ENCODE measurements at places on chromosomes 1 and 21.

DNA sequence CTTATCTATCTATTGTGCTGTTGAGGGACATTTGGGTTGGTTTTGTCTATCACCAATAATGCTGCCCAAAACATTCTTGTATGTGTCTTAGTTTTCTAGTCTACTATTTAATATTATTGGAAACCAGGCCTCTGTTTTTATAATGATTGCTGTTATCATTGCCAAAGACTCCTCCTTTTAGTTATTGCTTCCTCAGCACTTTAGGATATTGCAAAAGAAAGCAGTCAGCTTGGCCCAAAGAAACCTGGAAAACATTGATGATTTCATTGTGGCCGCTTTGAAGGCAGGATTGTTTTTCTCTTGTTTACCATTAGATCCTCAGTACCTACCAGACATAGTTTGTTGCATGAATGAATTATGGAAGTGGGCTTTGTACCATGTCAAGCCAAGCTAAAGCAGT lies 20.6 kb upstream of the MTARC2 start:
- no peak for DNase-seq

- no peak for DNase-seq
Observed at GRCh38 chr1:64090436-64090835, 113.0 kb upstream of the UBE2U start.

GRCh38 chr1:93695411-93696005 lies 13.9 kb upstream of the BCAR3 start:
- no peak for DNase-seq

DNA sequence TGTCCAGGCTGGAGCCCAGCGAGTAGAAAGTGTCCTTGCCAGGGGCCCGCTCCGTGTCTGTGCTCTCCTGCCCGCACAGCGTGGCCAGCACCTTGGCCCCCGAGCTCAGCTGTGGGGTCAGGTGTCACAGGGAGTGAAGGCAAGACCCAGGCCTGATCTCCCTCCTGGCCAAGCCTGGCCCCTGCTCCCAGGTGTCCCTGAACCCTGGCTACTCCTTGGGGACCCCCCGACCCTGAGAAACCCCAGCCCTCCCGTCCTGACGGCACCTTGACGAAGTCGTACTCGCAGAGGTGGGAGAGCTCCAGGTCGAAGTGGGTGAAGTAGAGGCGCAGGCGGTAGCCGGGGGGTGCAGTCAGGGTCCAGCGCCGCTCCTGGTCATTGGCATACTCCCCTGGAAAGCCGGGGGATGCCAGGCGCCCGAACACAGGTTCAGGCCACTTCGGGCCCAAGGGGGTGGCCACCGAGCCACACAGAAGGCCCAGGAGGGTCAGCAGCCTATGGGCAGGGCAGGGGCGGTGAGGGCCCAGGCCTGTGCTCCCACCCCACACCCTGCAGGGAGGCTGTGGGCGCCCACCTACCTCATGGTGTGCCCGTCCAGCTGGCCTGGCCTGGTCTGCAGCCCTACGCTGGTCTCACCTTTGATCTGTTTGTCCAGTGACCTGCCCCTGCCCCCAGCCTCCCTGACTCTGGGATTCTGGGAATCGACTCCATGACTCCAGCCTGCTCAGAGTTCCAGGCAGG lies at the start of gene MASP2:
TSS of gene MASP2 (minus strand) at position 615 of the 741 bp plus-strand sequence. CDS start at position 583, 32 bp downstream.
- DNase-seq = no peak

DNA sequence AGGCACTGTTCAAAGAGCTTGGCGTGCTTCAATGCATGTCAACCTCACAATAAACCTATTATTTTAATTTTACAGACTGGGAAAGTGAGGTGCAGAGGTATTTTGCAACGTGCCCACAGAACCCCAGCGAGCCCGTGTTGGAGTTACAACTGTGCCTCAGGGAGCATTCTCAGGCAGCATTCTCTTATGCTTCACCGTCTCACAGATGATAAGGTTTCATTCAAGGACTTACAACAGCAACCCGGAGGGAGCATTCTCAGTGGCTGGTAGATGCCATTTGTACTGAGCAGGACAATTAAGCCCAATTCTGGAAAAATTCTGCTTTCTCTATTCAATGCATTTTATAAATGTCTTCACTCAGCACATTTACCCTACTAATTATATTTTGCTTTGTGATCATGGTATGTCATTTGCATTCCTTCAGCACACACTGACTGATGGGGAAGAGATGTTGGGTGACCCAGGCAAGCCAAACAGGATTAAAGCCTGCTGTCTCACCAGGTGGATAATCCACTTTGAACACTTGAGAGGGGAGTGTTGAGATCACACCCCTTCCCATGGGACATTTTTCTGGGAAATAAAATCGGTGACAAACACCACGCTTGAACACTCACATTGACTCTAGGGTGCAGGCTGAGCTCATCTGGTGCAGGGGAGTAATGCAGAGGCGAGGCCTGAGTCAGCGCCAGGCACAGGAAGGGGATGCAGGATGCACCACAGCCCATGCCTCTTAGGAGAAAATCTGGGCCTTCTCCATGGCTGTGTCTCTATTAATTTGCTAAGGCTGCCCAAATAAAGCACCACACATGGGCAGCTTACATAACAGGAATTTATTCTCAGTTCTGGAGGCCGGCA lies 113.9 kb downstream of the CLIC6 start:
- no peak for DNase-seq

DNA sequence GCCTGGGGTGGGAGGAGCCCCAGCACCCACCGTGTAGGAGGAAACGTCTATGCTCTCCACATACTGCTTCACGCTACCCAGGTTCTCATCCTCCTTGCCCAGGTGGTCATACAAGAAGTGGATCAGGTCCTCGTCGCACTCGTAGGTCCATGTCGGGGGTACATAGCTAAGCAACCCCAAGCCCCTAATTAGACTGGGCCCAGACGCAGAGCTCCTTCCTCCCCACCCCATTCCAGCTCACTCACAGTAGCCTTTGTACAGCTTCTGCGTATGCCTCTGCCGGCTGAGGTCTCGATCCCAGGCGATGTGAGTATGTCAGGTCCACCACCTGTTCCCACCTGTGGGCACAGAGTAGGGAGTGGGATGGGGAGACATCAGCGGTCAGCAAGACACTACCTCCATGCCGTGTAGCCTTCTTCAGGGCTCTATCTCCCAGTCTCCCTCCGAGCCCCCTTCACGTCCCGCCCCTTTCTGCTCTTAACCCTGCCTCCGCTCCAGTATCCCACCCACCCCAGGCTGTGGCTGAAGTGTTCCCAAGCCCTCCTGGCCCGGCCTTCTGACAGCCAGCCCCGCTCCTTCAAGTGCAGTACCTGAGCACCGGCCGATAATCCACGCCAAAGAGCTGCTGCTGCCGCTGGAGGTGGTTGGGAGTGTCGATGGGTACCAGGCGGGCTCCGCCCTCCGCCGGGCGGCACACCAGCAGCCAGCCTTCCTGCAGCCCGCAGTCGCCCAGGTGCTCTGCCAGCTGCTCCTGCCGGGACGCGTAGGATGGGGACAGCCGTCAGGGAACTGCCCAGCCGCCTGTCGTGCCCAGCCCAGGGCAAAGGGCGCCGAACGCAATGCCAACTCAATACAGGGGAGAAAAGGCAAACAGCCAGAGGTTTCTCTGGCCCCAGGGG lies 919 bp downstream of the HECTD3 start:
- DNase-seq = no peak

DNA sequence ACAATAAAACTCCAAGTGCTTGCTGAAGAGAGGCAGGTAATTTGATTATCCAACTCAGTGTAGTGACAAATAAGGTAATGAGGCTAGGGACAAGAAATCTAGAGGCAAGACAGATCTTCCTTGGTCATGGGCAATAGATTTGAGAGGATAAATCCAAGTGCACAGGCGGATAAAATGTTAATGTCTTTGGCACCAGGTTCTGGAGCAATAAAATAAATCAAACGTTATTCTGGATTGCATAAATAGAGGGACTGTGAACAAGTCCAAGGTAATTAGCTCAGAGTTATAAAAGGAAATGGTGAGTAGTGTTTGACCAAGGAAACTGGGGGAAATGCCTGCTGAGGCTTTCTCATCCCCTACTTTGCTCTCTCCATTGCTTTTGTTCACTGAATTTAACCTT lies 329.3 kb upstream of the PROX1 start:
- no peak for DNase-seq

- DNase-seq = no peak
Observed at GRCh38 chr1:25710583-25711347, 89.2 kb upstream of the SELENON start.

- no peak for DNase-seq
Observed at GRCh38 chr1:116376729-116377086, 3.7 kb downstream of the ATP1A1 start.

GRCh38 chr1:246794828-246795671 lies 70.8 kb downstream of the SCCPDH start:
- no peak for DNase-seq

GRCh38 chr1:100253552-100253951 lies 3.9 kb upstream of the DBT start:
- no peak for DNase-seq

GRCh38 chr1:118007391-118007790 lies 77.9 kb downstream of the WDR3 start:
- no peak for DNase-seq

GRCh38 chr21:42790520-42791065 lies 88.7 kb downstream of the WDR4 start:
- DNase-seq = no peak

- DNase-seq = no peak
Observed at GRCh38 chr21:44332383-44332782, 6.8 kb downstream of the CFAP410 start.

DNA sequence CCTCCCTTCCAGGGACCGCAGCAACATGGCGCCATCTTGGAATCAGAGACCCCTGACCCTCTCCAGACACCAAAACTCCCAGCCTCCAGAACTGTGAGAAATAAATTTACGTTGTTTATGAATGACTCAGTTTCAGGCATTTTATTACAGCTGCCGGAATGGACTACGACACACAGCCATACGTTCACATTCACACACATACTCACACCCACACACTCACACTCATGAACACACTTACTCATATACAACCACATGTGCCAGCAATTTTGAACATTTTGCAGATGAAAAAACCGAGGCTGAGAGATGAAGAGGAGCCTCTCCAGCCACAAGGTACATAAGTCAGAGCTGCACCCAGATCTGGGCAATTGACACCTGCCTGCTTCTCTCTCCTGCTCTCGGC lies 151.0 kb upstream of the RAB4A start:
- no peak for DNase-seq

- DNase-seq = no peak
Observed at GRCh38 chr1:205541161-205541886, 36.9 kb downstream of the CDK18 start.

GRCh38 chr21:35321322-35322200 lies 272.5 kb upstream of the RUNX1 start:
- DNase-seq = no peak

DNA sequence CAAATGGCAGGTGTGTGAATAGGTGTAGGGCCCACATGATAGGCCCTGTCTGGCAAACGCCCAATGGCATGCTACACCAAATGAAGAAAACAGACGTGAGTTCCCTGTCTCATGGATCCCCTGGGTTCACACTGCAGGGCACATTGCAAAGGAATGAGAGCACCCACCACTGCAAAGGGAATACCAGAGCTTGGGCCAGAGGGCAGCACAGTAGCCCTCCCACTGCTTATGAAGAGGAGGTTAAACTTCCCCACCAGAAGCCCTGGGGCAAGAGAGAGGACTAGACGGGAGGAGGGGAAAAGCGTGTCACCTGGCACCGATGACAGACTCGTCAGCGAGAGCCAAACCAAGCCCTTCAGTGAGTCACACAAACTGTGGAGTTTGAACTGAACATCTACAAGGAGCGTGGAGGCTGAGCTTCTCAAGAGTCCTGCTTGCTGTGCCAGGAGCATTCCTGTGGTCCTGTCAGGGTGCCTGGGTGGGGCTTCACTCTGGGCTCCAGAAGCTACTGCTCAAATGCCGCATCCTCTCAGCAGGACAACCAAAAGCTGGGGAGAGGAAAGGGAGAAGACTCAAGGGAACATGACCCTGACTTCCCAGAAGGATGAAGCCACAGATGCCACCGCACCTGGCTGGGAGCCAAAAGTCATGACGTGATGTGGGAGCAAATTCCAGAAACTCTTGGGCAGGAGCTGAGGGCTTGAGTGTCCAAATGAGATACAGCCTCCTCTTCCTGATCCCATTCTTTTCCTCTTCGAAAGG lies 61.1 kb downstream of the TOMM20 start:
- DNase-seq = no peak

DNA sequence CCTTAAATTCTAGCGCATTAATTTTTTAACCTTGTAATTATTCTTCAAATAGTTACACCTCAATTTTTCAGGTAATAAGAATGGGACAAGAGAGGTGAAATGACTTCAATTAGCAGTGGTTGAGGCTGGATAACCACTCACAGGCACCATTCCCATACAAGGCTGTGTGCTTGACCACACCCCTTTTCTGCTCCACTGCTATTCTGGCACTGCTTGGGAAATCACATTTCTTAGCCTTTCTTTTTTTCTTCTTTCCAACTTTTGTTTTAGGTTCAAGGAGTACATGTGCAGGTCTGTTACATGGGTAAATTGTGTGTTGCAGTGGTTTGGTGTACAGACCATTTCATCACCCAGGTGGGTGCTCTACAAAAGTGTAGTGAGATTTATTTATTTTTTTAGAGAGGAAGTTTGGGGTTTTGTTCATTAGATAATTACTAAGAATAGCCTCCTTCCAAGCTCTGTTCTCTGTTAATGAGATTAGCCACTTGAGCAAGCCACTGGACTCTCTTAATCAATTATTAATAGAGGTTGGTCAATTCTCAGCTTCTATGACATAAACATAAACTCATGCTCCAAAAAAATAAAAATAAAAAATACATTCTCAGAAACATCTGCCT lies 14.4 kb downstream of the ILDR2 start:
- DNase-seq = no peak

- DNase-seq = no peak
Observed at GRCh38 chr1:204989266-204990058, 53.5 kb upstream of the CNTN2 start.

- no peak for DNase-seq
Observed at GRCh38 chr1:192442736-192443135, 125.9 kb downstream of the RGS21 start.

DNA sequence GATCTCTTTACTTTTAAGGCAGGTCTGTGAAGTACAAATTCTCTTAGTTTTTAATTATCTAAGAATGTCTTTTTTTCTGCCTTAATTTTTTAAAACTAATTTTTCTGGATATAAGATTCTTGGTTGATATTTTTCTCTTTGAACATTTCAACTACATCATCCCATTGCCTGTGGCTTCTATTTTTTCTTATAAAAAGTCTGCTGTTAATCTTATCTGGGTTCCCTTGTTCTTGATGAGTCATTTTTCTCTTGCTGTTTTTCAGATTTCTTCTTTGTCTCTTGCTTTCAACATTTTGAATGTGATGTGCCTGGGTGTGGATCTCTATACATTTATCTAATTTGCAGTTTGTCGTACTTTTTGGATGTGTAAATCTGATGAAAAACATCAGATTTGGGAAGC lies 525.2 kb upstream of the PBX1 start:
- no peak for DNase-seq

DNA sequence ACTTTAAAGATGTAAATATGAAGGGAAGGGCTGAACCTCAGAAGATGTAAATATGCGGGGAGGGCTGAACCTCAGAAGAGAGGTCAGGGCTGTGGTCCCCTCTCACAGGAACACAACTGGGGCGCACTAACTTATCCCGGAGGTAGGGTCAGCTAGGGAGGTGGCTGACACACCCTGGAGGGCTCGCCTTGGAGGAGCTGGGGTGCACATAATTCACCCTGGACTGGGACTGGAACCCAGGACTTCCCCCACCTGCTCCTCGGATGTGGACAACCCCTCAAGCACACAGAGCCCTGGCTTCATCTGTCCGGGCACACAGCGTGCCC lies 13.9 kb upstream of the TTC39A start:
- no peak for DNase-seq

All from stimulated activated CD8-positive, alpha-beta memory T cell treated with anti-CD3 and anti-CD28 coated beads, Interleukin-15, amount 100 ng/mL, for 4 hours (primary cell).